ENCODE measurements at places on chromosomes 13 and 19.

GRCh38 chr19:55283548-55284377 lies at the start of gene BRSK1:
TSS of gene BRSK1 (plus strand) at chr19:55283997. CDS start at chr19:55284443, 446 bp downstream.
- DNase-seq: peak; percentile 41

GRCh38 chr19:15641901-15642491 lies 1.3 kb downstream of the CYP4F3 start:
- DNase-seq: no peak

DNA sequence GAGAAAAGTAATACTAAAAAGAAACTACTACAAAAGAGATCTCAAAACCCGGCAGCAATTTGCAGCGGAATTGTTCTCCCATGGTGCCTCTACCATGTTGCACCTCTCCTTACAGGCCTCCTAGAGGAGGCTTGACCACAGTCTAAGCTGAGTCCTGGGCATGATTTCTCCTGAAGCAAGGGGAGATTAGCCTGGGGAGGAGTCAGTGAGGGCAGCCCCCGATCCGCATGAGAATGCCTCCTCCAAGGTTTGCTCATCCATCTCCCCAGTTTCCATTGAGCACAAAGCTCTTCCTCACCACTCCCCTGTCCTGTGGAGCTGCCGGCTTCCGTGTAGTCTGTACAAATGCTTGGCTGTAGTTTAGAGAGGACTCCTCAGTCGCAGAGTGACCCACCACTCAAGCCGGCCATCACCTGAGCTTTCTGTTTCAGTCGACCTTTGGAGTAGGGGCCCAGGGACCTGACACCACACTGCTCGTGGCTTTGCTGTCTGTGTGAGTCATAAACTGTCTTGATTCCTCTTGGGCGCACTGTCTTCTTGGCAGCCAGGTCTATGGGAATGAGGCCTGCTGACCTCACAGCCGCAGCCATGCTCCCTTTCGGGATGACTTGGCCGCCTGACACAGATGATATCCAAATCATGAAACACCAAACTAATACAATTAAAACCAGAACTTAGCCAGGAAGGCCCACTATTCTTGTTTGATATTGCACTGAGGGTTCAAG lies 72.3 kb downstream of the C1QTNF9 start:
- DNase-seq: peak; percentile 52

DNA sequence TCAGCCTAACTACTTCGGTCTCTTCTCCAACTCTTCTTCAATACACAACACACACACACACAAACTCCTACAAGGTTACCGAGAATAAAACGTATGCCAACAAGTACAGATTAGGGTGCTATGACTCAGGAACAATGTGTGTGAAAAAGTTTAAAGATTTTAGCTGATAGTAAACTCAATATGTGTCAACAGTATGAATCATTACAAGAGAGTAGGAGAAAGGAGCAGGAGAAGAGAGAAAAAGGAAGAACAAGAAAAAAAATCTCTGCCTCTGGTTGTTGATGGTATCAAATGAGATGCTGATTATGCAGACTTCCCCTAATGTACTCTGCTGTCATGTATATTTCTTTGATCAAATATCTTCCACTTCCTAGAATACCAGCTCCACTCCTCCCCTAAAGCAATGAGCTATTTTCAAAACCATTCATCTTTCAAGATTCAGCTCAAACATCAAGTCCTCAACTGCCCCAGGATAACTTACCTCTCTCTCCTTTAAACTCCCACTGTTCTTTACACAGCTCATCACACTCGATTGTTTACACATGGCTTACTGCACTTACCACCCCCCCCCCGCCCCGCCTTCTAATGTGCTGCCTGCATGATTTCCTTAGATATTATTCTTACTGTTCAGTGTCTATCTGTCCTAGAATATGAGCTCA lies 95.6 kb downstream of the FAM216B start:
- DNase-seq: peak; percentile 88

- no peak for DNase-seq
These were observed 208.1 kb downstream of the RBM26 start for GRCh38 chr13:79197933-79198332.

- no peak for DNase-seq
These were observed 873.7 kb downstream of the SLITRK5 start for GRCh38 chr13:88544836-88545235.

All from cardiac fibroblast (primary cell).